IMR-90 (cell line): ENCODE measurements at places on chromosomes 5 and 9.

DNA sequence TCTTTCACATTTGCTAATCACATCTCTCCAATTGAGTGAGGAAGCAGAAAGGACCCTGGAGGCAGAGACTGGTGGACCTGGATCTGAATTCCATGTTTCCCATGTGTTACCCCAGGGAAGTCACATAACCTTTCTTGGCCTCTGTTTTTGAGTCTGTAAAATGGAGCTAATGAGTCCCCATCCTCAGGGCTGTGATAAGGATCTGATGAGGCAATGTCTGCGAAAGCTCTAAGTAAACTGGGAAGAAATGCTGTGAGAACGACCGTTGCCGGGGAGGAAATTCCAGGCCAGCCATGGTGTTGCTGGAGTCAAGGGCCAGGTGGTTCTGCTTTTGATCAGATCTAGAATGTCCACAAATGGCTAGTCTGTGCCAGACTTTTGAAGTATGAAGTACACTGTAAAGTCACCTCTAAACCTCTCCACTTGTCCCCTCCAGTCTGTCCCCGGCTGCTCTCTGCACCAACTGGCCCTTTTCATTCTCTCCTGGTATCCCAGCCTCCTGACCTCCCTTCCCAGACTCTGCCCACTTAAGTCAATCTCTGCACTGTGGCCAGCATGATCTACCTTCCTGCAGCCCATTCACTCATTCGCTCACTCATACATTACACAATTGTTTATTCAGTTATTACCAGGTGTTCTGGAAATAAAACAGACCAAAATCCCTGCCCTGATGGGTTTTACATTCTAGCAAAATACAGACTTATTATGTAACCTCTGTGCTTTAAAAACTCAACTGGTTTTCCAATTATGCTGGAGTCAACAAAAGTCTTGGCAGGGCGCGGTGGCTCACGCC, 32.5 kb upstream of the N4BP3 start:
- no peak for DNase-seq

DNA sequence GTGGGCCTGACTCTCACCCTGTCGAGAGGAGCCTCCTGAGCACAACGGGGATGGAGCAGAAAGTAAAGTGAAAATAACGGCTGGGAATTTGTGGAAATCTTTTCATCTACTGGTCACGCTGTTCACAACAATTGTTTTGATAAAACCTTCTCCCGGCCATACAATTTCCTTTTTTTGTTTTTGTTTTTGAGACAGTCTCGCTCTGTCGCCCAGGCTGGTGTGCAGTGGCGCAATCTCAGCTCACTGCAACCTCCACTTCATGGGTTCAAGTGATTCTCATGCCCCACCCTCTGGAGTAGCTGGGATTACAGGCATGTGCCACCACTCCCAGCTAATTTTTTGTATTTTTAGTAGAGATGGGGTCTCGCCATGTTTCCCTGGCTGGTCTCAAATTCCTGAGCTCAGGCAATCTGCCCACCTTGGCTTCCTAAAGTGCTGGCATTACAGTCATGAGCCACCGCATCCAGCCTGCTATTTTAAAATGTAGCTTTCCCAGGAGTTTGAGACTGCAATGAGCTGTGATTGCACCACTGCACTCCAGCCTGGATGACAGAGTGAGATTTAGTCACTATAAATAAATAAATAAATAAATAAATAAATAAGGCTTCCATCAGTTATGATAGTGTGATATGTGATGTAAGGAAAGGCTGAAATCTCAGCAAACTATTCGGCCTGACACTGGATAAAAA, 73.5 kb upstream of the PTGER4 start:
- DNase-seq, result no peak

- DNase-seq, result no peak
Observed at GRCh38 chr5:168057905-168058304, 233.5 kb upstream of the WWC1 start.

DNA sequence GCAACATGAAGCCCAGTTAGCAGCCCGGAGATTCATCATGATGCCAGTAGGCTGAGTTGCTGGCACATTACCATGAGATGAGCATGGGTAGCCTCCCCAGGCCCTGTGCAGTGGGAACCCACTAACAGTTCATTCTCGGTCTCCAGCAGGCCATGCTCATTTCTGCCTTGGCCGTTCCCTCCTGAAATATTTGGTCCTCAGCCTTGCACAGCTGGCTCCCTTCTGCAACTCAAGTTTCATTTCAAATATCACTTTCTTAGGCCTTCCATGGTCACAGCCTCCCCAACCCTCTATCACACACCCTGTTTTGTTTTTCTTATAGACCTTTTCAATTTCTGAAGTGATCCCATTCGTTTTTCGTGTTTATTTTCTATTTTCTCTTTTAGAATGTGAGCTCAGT, 125.4 kb upstream of the VLDLR start:
- DNase-seq, result no peak

DNA sequence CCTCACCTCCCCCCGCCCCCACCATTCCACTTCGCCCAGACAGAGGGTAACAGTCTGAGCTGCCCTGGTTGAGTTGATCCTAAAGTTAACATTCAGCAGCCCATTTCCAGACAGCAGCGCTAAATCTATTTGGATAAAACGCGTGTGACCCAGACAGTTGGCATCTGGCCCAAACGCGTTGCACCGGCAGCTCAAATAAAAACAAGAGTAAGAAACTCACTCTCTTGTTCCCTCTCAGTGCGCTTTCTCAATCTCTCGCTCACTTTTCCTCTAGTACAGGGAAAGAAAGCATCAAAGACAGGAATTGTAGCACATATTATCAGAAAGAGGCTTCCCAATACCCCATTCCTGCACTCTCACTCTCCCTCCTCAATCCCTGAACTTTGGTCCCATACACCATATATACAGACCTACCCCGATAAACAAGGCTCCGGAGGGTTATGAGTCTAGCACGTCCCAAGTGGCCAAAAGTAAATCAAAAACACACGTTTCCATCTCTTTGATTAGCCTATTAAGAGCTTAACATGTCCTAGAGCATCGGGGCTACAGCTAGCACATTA, 1.3 kb downstream of the ADAMTS6 start:
- peak; percentile 93 for DNase-seq
